Kidney epithelial cell (primary cell): ENCODE measurements at places on chromosomes 11 and 22. TPM values are rescaled to one million over a fixed set of nuclear protein-coding genes. Genes with fewer than 3 reads are reported as not detected.

CD248 gene
- 0.07 and 0.17 TPM in 2 replicates for total RNA-seq

DNA sequence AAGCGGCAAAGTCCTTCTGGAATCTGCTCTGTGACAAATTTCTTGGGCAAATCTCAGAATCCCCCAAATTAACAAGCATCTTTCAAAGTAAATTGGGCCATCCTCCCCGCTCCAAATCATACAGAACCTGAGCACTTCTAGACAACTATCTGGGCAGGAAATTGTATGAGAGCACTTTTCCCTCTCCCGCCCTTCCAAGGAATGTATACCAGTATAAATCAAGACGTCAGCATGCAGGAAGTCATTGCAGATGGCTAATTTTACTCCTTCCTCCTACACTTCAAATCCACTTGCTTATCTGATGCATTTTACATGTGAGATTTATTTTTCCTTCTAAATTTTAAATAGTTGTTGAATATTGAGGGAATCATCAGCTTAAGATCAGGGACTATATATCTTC, 52.1 kb downstream of the NTM start:
- no peak for DNase-seq

DNA sequence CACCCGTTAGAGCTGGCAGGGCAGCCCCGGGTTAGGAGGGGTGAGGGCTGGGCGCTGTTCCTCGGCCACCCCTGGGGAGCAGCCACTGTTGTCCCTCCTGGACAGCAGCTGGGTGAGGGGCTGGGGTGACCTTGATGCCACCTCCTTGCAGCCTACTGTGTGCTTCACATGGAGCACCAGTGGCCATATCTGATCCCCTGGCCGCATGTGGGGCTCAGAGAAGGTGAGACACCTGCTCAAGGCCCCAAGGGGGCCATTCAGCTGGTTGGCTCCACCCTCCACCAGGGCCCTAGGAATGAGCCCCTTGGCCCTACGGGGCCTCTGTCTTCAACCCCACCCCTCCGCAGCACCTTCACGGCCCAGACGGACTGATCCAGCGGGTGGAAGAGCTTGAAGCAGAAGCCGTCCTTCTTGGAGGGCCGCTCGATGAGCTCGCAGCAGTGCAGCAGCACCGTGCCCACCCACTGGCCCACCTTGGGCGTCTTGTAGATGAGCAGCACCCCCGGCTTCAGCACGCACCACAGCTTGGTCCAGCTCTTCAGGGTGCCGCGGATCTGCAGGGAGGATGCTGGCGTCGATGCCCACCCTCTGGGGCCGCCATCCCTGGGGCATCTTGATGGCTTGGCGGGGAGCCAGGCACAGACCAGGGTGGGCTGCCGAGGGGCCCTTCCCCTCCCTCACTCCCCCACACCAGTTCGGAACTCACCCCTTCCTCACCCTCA, 44.9 kb downstream of the OSBPL5 start:
- no peak for DNase-seq

- no peak for DNase-seq
Measured at GRCh38 chr22:27213766-27214581, 556.6 kb downstream of the MIAT start.

GALNT18 gene
- total RNA-seq, result 5.6 and 6.6 TPM in 2 replicates

DNA sequence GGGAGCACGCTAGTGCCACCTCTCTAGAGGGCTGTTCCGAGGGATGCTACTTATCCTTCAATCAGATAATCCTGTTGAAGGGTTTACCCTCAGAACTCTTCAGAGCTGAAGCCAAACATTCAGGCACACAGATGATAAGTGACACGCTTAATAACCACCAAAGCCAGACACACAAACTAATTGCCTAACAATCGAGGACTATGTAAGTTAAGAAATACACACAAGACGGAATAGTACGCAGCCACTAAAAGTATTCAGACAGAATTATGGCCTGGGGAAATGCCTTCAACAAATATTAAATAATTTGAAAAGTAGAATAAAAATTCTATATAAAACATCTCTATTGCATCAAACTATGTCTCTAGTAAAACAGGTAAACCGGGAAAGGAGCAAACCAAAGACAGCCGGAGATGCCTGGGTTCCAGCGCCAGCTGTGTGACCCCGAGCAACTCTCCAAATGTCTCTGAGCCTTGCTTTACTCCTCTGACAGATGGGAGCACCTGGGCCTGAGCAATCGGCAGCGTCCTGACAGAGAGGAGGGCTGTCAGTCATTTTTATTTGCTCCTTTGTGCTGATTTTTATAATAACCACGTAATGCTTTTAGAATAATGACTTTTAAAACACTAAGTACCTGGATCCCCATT, 11.3 kb downstream of the LRFN4 start:
- no peak for DNase-seq
